ENCODE measurements at places on chromosomes 11 and 22.

DNA sequence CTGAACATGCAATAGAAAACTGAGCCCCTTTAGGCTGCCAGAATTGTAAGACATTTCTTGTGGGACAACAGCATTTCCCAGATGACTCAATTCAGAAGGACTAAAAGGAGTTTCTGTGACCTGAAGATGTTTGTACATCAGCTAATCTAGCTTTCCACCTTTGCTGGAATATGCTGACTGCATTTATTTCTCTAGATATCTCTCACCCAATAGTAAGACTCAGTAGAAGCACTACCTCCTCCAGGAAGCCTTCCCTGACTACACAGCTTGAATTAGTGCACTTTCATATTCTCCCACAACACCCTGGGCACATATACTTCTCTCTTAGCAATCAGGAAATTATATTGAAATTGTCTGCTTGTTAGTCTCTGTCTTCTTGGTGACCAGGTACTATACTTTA is 98.1 kb upstream of the BLID start:
- no peak for DNase-seq

GRCh38 chr11:108960501-108960900 is 295.6 kb downstream of the DDX10 start:
- DNase-seq = no peak

GRCh38 chr11:1372660-1373059 is 17.1 kb upstream of the BRSK2 start:
- no peak for DNase-seq

- no peak for DNase-seq
Measured at GRCh38 chr11:68581439-68581838, 102.9 kb upstream of the GAL start.

DNA sequence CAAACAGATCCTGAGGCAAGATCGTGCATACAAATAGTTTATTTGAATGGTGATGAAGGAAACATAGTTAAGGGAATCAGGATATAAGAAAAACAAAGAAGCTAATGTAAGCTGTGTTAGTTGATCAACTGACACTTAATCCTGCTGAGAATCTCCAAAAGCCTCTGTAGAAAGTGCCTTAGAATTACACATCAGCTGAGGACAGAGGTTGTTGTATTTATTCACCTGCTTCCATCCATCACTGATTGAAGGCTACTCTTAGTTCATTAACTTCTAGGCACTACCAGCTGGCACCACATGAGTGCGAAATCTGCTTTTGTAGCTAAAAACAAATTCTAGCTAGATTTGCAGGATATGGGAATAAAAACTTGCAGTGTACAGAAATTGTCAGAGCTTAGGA is 1082.0 kb upstream of the CNTN5 start:
- DNase-seq = no peak

Data from muscle of leg (tissue), 16 donors.